Stromal cell of bone marrow (primary cell): ENCODE measurements at places on chromosomes 12 and 14.

- DNase-seq, result no peak
These were observed 51.6 kb upstream of the ABCC9 start for GRCh38 chr12:21992823-21993222.

- DNase-seq, result no peak
These were observed 22.3 kb upstream of the PPP2R5E start for GRCh38 chr14:63565448-63565847.

DNA sequence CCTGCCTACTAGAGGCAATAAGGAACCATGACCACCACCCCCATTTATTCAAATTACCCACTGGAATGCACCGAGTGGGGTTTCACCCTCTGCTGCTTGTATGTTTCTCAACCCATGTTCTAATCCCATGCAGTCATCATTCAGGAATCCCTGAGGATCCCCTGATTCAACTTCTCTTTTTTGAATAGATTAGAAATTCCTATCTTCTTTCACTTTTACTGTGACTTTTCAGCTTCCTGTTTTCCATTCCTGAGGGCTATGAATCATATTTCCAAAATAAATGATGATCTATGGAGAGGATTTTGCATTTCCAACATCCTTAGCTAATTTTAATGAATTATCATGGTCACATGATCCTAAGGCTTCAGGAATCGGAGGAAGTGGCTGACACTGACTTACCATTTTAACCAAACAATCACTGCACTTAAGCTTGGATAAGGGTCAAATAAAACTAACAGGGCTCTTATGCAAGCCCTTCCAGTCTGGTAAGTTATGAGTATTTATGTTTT is 19.4 kb upstream of the P2RX4 start:
- peak; percentile 88 for DNase-seq

GRCh38 chr12:21117995-21118394 is 13.0 kb upstream of the SLCO1B1 start:
- DNase-seq, result no peak

GRCh38 chr12:129605666-129606065 is 298.2 kb downstream of the TMEM132D start:
- no peak for DNase-seq

GRCh38 chr12:78442454-78442801 is 422.1 kb upstream of the SYT1 start:
- DNase-seq, result peak; percentile 23

DNA sequence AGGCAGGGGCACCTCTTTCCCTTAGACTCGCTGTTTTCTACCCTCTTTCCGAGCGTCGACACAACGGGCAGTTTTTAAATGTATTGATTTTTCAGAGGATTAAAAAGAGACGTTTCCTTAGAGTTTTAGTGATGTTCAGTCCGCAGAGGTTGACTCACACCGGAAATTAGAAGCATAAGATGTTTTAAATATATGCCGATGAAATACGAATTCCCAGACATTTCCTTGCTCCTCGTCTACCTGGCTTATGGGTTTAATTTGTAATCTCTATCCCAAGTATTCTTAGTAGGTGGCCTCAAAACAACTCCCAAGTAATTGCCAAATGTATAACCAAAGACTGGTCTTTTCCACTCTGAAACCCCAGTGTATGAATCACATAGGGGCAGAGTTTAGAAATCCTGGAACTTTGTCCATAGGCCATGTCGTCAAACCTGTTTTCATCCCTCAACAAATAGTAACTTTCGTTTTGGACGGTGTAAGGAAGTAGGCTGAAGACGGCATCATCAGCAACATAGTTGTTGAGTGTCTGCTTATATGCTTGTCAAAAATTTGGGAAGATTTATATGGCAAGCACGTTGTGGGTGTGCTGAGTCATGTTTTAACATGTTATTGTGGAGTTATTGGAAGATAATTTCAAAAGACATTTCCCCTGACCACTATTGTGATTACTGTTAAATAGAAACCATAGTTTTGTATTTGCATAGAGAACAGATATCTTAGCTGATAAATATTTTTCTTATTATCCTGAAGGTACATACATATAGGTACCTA is 824 bp downstream of the TBK1 start:
- peak; percentile 85 for DNase-seq

GRCh38 chr12:116760622-116761020 is 22.5 kb downstream of the RNFT2 start:
- no peak for DNase-seq

- no peak for DNase-seq
These were observed 95.7 kb downstream of the CEP128 start for GRCh38 chr14:80845856-80846255.

DNA sequence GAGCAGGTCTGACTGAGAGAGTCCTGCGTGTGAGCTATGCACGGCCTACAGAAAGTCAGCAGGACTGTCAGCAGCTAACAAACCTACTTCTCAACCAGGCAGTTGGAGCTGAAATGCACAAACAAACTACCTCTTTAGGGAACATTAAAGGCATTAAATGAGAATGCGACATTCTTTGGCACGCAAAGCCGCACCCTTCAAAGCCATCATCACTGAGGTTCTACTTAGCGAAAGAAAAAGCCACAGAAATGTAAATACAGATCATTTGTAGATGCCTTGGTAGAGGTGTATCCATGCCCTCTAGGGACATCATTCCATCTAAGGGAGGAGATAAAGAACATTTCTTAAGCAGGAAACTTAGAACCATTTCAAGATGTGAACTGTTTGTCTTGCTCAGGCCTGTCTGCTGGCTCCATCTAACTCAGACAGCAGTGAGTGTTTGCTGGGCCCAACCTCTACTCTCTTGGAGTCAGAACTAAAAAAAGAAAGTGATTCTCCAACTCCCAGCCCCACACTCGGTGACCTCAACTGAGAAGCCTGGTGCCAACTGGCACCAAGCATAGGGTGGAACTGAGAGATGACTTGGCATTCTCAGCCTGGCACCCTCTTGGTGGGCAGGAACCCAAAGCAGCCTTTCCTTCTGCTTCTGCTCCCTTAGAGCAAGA is 63.5 kb upstream of the MBIP start:
- DNase-seq, result peak; percentile 9

DNA sequence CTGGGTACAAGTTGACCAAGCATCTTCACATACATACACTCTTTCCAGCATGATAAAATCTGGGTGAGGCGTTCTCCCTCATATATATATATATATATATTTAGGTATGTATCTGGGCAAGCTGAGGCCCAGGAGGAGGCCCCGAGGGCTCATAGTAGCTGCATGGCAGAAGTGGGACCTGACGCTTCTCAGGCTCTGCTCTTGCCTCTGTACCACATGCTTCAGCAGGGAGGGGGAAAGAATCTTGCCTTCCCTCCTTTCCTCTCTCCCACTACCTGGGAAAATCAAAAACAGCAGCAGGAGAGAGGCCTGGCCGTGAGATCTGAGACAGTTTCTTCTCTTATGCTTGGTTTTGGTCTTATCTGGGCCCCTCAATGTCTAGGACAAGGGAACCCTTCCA is 9.2 kb downstream of the PPP1R1A start:
- DNase-seq, result no peak

DNA sequence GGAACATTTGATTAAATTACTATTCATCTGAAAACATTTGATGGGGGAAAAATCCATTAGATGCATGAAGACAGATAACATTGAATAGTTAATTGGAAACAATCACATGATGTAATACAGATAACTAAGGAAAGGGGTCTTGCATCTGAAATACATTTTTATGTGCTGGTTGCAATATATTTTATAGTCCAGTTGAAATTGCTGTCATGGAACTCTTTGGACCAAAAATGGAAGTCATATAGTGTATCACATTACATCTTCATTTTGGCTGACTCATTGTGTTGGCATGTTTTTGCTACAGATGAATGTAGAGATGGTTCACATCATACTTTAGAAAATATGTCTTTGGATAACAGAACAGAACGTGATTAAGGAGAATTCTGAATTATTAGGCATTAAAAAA is 43.0 kb upstream of the GNPNAT1 start:
- peak; percentile 81 for DNase-seq

DNA sequence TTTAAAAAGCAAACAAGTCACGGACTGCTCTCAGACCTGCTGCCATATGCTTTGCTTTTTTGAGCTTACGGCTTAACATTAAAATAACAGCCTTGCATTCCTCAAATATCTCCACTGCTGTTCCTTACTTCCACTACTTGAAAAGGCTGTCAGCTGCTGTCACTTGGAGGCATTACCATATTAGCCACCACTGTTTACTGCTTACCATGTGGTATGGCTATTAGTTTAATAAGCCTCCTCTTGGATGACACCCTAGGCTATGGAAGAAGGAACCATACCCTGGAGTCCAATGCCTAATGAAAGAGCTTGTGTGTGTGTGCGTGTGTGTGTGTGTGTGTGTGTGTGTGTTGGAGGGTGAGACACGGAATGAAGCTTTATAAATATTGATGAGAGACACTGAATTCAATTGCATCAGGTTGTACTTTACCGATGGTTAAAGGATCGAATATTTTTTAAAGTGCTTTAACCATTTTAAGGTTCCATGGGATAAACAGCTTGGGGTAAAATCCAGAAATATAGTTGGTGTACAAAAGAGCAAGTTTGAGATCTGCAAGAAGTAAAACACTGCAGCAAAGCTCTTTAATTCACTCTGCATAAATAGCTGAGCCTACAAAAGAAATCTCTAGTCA is 174.5 kb downstream of the TTC7B start:
- DNase-seq, result no peak

GRCh38 chr12:26245175-26245942 is 50.0 kb downstream of the SSPN start:
- DNase-seq, result no peak

DNA sequence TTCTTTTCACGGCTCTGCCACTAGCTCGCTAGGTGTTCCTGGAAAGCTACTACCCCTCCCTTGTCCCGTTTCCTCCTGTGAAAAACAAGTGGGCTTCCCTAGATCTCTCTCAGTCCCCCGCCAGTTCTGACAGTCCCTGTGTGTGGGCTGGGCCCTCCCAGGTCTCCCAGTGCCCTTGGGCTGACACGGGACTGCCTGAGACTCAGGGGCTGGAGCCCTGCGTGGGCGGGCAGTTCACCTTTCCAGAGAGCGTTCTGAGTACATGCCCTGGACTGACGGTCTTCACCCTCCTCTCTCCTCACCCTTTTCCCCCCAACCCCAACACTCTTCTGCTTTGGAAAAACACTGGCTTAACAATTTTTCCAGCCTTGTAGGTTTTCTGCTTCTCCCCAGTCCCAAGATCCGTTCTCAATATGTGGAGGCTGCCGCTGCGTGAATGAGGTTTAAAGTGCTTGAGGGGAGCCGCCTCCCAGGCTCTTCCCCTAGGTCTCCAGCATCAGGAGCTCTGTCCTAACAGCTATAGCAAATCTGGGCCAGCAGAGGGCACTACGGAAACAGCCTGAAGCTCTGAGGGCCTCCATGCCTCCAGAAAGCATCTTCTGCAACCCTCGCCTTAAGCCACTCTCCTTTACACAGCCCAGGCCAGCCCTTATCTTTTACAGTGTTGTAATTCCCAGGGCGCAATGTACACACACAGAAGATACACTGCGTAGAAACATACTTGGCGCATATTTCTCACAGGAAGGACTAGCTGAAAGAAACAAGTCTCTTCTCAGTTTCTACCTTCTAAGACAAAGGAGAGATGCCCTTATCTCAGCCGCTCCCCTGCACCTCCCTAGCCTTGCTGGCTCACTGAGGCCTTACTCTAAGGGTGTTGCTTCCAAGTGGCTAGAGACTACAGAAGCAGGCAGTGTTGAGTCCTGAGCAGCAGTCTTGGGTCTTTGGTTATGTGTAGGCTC is 10.4 kb upstream of the DCD start:
- DNase-seq, result no peak

- no peak for DNase-seq
These were observed 347 bp downstream of the SYNDIG1L start for GRCh38 chr14:74425525-74426201.

DNA sequence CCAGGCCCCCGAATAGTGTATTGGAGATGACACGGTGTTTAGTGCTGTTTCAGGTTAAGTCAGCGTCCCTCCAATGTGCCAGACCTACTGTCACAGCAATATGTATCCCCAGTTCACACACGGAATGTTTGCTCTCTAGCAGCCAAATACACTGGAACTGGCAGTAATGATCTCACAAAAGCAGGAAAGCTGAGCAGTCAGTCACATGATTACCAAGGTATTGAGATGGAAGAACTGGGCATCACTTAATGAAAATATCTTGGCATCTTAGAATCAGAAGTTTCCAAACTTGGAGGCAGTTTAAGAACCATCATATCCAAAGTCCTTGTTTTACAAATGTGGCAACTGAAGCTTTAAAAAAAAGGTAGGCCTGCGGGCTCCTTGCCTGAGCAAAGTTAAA is 23.3 kb downstream of the NINJ2 start:
- no peak for DNase-seq

- no peak for DNase-seq
These were observed 1.7 kb upstream of the GPR68 start for GRCh38 chr14:91246051-91246852.

DNA sequence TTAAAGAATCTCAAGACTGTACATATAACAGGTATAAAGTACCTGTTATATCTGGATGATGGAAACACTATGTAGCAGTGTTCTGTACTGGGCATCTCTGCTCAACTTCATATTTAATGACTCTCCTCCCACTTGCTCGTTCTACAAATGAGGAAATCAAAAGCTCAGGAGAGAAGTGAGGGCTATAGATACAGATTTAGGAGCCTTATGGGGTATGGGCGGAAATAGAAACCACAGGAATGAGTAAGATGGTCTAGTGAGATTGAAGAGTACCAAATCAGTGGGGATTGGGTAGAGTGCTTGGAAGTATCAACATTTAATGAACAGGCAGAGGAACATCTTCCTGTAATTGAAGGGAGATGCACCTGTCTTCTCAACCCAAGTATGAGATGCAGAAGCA is 23.8 kb upstream of the POLR3B start:
- no peak for DNase-seq

- no peak for DNase-seq
These were observed 42.5 kb upstream of the HMGA2 start for GRCh38 chr12:65781681-65782269.
